ENCODE measurements at places on chromosomes 12 and 14.

GRCh38 chr14:84064316-84065125, 1465.4 kb upstream of the FLRT2 start:
- DNase-seq: no peak

DNA sequence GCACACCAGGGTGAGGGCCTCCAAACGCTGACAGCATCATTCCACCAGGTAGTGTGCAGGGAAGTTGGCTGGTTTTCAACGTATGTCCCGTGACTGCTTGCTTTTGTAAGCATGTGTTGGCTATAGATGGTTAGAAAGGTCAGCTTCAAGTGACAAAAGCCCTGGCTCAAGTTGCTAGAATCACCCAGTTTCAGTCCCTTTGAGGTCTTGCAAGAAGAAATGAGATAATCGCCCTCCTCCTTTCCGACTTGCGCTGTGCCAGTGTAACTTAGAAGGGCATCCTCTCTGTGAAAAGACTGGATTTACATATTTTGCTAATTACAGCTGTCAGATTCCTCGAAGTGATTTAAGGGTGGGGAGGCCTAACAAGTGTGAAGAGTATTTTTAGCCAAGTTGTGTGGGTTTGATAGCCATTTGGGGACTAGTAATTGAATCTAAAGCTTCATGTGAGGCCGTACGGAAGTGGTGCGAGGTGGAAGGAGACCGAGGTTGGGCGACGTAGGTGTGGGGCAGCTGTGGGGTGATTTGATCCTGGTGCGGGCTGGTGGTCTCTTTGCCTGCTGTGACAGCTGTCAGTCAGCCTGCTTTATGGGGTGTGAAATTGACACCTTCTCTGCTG, 94.7 kb downstream of the CHST11 start:
- DNase-seq: no peak

- no peak for DNase-seq
Observed at GRCh38 chr14:106051796-106052195, 525.4 kb downstream of the TMEM121 start.

DNA sequence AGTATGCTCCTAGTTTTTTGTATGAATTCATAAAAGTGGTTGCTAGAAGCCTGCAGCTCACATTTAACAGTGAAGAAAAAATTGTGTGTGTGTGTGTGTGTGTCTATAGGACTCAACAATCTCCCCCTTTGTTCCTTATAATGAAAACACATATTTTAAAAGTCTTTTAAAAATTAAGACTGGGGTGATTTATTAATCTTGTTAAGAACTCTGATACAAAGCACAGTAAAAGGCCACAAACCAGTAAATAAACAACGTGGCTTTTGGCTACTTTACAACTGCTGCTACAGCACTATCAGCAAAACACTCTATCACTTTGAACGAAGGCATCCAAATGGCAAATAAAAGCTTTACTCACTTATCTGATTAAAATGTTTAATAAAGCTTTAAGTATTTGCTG, 594 bp upstream of the VCPKMT start:
- no peak for DNase-seq

DNA sequence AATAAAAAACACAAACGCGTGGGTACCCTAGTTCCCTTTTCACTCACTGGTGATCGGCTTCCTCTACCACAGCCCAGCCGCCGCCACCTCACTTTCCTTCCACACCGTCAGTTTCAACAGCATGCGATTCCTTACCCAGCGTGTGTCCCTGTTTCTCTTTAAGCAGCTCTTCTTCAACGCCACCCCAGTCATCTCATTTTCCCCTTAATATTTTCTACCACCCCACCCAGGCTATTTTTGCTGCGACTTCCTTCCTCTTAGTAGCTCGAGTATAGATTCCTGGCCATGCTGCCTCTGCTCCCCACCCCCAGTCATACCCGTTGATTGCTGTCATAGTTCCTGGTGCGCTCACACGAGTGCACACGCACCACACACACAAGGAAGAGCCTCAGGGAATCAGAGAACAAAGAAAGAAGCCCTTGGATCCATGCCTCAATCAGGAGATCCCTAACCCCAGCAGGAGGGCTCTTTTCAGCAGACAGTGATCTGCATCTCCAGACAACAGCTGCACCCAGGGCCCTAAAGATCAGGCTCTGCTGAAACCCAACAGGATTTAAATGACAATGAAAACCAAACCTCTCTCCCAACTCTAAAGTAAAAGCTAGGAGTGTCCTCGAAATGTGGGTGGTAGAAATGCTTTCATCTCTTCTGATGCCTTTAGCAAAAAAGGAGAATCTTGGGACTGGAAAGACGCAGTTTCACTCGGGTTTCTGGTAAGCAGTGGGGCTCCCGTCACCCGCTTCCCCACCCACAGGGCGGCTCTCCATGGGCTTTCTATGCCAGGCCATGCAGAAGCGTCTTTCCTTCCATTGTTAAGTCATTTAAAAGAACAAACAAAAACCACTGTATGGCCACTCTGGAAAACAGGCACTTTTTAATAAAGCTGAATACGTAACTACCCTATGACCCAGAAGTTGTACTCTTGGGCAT, 23.8 kb downstream of the VPS37B start:
- DNase-seq: no peak
